ENCODE measurements at places on chromosomes 6 and 20.

DNA sequence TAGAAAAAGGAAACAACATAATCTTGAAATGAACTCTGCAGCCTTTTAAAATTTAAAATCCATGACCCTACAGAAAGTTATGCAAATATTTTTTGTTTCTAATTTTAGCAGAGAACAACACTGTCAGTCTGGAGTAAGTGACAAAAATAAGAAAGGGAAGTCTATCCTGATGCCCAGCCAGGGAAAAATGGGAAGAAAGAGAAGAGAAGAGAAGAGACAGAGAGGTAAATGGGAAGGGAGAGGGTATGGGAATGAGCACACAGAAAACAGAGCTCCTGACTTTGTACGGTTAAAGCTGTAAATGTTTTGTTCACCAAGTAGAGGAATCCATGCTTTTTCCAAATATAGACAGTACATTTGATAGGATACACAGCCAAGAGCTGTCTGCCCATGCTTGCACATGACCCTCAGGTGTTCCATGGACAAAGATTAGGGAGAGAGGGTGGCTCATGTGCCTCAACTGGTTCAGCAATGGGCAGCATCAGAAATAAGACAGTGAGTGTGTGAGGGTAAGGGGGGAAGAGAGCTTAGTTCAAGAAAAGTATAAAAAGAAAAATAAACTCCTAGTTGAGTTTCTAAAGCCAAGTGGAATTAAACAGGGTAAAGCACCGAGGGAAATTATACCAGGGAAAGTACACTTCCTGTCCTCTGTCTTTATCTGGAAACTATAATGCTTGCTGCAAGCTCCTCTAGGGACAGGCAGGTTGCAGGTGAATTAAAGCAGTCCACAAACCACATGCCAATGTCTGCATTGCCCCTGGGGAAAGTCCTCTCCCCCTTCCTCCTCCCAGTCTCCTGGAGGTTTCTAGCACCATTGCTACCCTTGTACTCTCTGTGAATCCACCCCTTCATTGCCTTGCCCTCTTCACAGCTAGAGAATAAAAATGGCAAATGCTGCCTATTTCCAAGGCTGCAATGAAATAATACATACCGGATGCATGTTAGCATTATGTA, 30.0 kb downstream of the MAP3K5 start:
- no peak for DNase-seq

GRCh38 chr6:150959166-150959565, 93.7 kb downstream of the MTHFD1L start:
- DNase-seq = no peak

DNA sequence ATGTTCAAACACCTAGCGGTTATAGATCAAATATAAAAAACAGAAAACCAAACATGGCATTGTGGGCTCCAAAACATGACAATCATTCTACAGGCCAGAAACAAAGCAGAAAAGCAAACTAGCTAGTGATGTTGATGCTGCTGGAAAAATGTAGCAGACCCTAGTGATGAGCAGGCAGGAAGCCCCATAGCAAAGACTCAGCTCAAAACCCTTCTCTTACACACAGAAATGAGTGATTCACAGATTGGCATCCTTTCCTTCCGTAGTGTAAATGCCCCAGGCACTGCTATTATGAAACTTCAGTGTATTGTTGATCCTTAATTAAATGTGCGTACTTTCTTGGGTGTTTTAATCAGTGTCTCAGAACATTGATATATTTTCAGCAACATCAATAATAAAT, 425.1 kb downstream of the UTRN start:
- no peak for DNase-seq

DNA sequence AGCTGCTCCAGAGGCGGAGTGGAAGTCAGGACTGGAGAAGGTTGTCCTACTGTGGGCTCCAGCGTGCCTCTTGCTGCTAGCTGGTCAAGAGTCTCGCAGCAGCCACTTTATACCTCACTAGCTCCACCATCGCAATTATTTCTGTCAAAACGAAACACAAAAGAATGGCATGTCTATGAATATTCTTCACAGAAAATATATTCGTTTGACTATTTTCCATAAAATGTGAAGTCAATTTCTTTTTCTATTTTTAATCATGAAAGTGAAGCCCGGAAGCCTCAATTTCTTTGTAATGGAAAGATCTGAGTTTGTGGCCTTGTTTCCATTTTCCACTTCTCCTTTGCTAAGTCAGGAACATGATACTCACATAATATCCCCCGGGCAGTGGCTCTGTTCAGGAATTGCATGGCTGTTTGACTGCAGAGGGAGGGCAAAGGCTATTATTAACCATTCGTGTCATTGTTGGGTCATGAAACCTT, 51.7 kb downstream of the DTD1 start:
- no peak for DNase-seq

DNA sequence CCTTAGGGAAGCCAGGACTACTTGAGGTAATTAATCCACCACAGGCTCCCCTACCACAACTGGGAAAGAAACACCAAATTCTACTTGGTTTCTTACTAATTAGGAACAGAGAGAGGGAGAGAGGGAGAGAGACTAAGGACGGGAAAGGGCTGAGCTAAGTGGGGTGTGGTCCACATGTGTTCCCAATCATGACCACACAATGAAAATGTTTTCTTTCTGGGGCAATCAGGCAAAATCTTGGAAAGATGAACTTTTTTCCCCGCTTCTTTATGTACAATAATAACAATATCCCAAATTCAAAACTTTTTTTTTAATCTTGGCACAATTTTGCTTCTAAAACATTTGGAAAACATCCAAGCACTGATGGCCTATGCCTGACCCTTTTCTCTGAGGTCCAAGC, 734.4 kb downstream of the MAFB start:
- DNase-seq = no peak

DNA sequence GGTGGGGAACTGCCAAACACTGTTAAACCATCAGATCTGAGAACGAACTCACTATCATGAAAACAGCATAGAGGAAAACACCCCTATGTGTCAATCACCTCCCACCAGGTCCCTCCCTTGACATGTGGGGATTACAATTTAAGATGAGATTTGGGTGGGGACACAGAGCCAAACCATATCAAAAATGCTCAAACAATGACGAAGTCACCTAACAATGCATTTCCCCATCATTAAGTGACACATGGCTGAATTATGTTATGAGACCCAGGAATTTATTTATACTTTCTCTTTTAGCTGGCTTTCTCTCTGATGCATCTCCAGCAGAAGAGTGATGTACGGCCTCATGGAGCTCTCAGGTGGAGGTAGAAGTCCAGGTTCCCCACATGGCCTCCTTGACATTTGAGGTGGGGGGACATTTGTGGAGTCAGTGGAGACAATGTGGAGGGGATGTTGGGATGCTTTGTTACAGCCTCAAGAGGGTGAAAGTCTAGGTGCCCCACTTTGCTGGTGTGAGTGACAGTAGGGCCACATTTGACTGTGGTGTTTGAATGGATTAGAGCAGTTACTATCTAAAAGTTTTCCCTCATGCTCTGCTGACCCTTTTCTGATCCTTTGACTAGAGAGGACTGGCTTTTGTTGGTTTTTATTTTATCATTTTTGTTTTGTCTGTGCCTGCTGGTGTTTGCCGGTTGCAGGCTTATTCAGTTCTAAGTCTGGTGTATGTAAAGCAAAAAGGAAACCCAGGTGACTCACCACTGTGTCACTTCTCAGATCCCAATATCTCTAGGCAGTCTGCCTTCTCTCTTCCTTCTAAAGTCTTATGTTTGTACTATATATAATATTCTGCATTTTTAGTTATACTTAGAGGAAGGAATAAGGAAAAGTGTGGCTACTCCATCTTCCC, 18.5 kb upstream of the DCBLD1 start:
- DNase-seq = no peak

DNA sequence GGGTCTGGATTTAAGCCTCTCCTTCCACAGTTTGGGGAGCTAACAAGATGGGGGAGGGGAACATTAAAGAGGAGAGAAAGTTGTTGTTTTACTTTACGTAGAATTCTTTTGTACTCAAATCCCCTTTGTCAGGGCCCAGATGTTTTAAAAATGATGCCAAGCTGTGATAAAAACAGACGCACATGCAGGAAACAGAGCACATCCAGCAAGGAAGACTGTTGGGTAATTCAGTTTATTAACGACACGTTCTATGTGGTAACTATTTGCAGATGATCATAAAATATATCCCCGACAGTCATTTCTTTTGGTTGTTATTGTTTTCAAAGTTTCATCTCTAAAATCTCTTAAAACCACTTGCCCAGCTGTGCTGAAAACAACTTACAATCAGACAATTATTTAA, 307.0 kb upstream of the PRDM1 start:
- no peak for DNase-seq

GRCh38 chr20:46011631-46012482, 3.1 kb downstream of the MMP9 start:
- no peak for DNase-seq

- no peak for DNase-seq
These were observed 124.9 kb downstream of the GRM4 start for GRCh38 chr6:34020807-34021553.

DNA sequence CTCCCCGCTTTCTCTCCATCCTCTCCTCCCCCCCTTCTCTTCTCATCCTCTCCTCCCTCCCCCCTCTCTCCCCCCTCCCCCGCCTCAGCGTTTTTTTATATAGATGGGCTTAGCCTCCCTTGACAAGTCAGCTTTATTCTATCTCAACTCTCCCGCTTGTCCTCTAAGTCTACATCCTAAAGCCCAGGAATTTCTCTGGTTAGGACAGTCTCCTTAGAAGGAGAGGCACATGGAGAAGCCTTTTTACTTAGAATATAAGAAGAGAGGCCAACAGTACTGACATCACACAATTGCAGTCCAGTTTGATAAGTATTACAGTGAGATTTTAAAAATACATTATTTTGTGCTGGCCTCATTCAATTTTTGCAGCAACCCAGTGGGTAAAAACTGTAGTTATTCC, 83.5 kb downstream of the LYRM2 start:
- DNase-seq = no peak

GRCh38 chr6:137248702-137249101, 29.5 kb upstream of the IFNGR1 start:
- no peak for DNase-seq

DNA sequence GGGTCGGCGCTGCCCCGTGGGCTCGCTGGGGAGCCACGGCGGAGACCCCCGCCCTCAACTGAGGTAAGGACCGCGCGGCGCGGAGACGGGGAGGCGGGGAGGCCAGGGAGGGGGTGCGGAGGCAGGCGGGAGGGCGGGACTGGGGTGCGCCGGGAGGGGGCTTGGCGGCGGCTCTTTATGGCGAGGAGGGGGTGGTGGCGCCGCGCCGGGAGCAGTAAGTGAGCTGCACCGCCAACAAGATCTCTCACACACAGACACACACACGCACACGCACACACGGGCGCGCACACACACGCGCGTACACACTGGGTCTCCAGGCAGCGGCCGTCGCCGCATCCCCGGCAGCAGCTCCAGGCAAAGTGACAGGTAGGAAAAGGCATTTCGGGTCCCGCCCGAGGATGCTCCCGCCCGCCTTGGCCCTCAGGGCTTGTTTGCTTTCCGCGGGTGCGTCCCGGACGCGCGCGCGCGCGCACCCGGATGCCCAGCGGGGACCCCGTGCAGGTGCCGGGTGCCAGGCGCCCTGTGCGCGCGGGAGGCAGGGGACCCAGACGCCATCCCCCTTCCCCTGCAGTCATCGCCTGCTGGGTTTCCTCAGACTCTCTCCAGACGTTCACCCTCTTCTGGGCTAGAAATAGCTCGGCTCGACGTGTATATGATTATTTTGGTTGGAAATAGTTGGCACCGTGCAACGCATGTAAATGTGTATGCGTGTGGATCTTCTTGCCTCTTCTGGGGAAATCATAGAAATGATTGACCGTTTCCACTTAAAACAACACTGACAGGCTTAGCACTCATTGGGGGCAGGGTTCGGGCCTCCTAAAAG, at the start of gene PLCB4:
PLCB4 (plus strand) TSS at position 247 of the 823 bp plus-strand sequence. CDS start 238,728 bp downstream, outside the sequence.
- no peak for DNase-seq

GRCh38 chr6:44090465-44090864, 36.8 kb downstream of the MRPL14 start:
- no peak for DNase-seq

- no peak for DNase-seq
These were observed 93.7 kb upstream of the SCGN start for GRCh38 chr6:25558155-25558817.

DNA sequence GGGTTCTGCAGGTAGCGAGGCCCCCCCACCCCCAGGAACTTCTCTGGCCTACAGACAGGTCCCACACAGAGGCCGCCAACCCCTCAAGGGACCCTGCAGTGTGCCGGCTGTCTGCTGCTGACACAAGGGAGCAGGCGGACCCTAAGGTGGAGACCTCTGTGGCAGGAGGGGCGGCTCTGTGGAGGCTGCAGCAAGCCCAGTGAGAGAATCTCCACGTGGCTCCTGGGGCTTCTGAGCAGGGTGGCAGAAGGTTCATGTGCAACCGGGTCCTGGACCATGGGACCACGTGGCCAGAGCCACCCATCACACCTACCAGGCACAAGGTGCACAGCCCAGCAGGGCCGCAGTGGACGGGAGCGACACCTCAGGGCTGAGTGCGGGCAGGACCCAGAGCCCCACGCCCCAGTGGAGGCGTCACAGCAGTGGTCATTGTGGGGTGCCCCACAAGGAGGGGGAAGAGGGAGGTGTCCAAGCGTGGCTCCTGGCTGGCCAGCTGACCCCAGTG, 4.3 kb downstream of the ARFRP1 start:
- no peak for DNase-seq

GRCh38 chr20:13758884-13759283, 25.8 kb downstream of the ESF1 start:
- DNase-seq = no peak

GRCh38 chr6:130158056-130158455, 64.7 kb downstream of the SAMD3 start:
- no peak for DNase-seq

DNA sequence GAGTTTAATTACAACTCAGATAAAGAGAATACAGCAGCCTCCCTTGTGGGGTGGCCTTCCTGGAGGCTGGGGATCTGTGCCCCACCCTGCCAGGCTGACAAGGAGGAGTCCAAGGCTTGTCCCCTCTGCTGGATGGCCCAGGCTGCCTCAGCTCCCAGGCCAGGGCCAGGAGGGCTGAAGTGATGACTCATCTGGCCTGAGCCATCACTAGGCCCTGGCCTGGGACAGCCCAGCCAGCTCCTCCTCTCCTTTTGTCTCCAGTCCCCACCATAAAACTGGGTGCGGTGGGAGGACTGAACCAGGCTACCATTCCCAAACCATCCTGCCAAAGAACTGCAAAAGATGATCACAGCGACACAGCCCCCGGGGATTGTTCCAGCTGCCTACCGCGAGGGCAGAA, 15.0 kb downstream of the GRM4 start:
- no peak for DNase-seq

- no peak for DNase-seq
These were observed 87.7 kb downstream of the TMEM242 start for GRCh38 chr6:157235600-157236039.
